ENCODE measurements at places on chromosomes 3 and 15. TPM values are rescaled to one million over a fixed set of nuclear protein-coding genes. Genes with fewer than 3 reads are reported as not detected.

The PYDC2 gene
- total RNA-seq: not detected

The UBAP1L gene
- 0.34 TPM for total RNA-seq

The CYP11A1 gene
- 0.07 TPM for total RNA-seq

The IL17RD gene
- 7.7 TPM for total RNA-seq

The DLL4 gene
- total RNA-seq: under 0.01 TPM

The CRABP1 gene
- not detected for total RNA-seq

The CCR1 gene
- total RNA-seq: not detected

The SERINC4 gene
- total RNA-seq: not detected

The C3orf20 gene
- total RNA-seq: not detected

The GATM gene
- 2.1 TPM for total RNA-seq

The MST1R gene
- total RNA-seq: 24.4 TPM

The CLRN1 gene
- total RNA-seq: not detected

The RASL12 gene
- not detected for total RNA-seq
